GM23338 (cell line): ENCODE measurements at places on chromosomes 16 and 17. TPM values are rescaled to one million over a fixed set of nuclear protein-coding genes. Genes with fewer than 3 reads are reported as not detected.

The PRAC1 gene
- not detected in 2 replicates for total RNA-seq

The MT1F gene
- 7.3 and 7.4 TPM in 2 replicates for total RNA-seq

The MPV17L gene
- 8.0 and 11.7 TPM in 2 replicates for total RNA-seq

The RNF157 gene
- 11.7 and 13.8 TPM in 2 replicates for total RNA-seq

The ATP2A1 gene
- total RNA-seq, result 0.08 and 0.73 TPM in 2 replicates

The CACNG5 gene
- total RNA-seq, result 2.7 and 3.3 TPM in 2 replicates

DNA sequence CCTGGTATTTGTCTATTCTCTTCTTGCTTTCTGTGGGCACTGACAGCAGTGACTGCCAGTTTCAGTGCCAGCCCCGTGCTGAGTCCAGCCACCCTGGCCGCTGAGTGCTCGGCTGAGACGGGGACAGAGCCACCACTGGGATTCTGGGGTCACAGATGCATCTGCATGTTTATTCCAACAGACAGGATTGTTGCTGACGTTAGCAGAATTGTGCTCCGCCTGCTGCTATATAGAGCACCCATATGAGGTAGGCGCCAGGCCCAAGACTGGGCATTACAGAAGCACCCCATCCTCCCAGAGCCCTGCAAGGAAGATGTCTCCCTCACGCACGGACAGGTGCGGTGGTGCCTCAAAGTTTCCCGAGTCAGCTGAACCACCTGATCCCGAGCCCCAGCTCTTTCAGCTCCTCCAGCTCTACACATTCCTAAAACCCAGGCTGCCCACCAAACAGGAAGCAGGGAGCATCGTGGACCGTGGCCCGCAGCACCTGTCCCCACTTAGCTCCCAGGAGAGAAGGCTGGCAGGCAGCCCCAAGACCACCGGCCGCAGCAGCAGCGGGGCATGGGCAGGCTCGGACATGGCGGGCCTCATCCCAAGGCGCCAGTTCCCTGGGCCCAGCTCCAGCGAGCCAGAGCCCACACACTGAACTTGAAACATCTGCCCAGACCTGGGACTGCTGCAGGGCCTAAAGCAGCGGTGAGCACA lies 44.9 kb upstream of the RASD1 start:
- H3K27me3 ChIP-seq, result no peaks in the 10 kb centered on the region
- H3K4me3 ChIP-seq, result no peak overlapping the region
- no peak overlapping the region for H3K27ac ChIP-seq

DNA sequence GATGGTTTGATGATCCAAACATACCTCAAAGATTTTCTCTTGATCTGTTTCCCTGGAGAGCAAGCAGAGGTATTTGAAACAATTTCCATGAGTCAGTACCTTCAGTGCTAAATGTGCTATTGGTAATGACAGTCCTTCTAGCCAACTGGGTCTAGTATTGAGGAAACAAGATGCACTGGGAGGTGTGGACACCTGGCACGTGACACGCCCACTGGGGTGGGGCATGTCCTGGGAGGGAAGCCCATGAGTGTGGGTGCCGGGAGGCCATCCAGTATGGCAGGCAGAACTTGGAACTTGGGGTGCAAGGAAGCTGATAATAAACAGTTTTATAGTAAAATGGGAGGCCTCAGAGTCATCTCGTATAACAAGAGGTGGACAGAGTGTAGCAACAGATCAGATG lies 17.9 kb upstream of the AKAP1 start:
- no peak overlapping the region for H3K4me3 ChIP-seq
- no peaks in the 10 kb centered on the region for H3K36me3 ChIP-seq
- H3K27ac ChIP-seq, result no peak overlapping the region
- no peaks in the 10 kb centered on the region for H3K27me3 ChIP-seq
- DNase-seq, result no peak
- H3K4me1 ChIP-seq, result peaks cover 11% of the 10 kb centered on the region

DNA sequence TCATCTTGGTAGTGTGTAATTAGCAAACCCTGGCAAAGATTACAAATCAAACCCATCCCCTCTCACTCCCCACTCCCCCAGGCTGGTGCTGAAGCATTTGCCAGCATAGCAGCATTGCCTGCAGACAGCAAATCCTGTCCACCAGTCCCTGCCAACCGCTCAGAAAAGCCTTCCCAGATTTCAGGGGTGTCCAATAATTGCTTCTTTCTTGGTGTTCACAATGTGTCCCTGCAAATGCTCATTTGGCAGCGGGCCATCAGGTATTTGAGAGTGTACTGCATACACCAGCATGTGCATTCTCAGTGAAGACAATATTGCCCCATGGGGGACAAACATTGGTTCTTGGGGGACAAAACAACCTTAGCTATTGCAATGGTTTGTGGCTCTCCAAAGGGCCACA lies 28.2 kb downstream of the ORC6 start:
- H3K36me3 ChIP-seq, result no peaks in the 10 kb centered on the region
- no peak overlapping the region for H3K4me3 ChIP-seq
- H3K4me1 ChIP-seq, result no peaks in the 10 kb centered on the region

DNA sequence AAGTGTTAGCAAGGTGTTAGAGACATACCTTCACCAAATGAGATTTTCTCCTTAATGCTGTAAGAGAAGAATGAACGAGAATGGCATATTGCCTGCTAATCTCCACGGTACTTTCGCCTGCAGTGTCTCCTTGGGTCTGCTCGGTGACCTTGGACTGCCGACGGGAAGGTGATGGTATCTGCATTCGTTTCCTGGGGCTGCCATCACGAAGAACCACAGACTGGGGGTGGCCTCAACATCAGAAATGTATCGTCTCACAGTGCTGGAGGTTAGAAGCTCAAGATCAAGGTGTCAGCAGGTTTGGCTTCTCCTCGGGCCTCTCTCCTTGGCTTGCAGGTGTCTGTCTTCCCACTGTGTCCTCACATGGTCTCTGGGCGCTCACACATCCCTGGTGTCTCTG lies 86.3 kb upstream of the TNRC6C start:
- H3K27me3 ChIP-seq, result no peaks in the 10 kb centered on the region
- H3K27ac ChIP-seq, result no peak overlapping the region
- no peak overlapping the region for H3K4me3 ChIP-seq
- H3K4me1 ChIP-seq, result 0 out of 2 replicates have a peak, but pooled peaks cover 5% of the 10 kb centered on the region
- no peaks in the 10 kb centered on the region for H3K36me3 ChIP-seq

DNA sequence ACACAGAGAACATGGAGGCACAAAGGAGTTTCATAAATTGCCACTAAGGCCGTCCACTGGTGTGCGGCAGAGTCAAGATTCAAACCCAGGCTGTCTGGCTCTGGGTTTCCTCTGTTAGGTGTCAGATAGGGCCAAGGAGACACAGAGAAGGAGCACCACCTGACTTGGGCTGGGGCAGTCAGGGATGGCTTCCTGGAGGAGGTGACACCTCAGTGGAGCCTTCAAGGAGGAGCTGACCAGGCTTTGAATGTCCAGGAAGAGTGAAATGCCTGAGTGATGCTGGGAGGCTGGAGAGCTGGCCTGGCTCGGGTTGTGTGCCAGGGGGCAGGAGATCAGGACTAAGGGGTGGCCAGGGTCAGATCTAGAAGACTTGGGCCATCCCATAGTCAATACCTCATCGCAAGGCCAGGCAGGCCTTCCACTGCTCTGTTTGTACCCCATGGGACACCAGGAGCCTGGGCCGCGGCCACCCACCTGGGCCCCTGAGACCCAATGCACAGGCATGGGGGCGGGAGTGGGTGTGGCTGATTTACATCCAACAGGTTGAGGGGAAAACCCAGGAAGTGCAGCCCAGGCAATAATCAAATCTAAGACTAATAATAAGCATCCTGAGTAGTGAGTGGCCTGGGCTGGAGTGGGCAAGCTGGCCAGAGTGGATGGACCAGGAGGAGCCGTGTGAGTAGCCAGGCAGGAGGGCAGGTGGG lies 73.7 kb downstream of the USP22 start:
- no peak overlapping the region for H3K27ac ChIP-seq
- H3K4me1 ChIP-seq, result peaks cover 9% of the 10 kb centered on the region; the same call in 1 of the 2 replicates
- no peak for DNase-seq
- H3K27me3 ChIP-seq, result no peaks in the 10 kb centered on the region
- H3K4me3 ChIP-seq, result no peak overlapping the region

DNA sequence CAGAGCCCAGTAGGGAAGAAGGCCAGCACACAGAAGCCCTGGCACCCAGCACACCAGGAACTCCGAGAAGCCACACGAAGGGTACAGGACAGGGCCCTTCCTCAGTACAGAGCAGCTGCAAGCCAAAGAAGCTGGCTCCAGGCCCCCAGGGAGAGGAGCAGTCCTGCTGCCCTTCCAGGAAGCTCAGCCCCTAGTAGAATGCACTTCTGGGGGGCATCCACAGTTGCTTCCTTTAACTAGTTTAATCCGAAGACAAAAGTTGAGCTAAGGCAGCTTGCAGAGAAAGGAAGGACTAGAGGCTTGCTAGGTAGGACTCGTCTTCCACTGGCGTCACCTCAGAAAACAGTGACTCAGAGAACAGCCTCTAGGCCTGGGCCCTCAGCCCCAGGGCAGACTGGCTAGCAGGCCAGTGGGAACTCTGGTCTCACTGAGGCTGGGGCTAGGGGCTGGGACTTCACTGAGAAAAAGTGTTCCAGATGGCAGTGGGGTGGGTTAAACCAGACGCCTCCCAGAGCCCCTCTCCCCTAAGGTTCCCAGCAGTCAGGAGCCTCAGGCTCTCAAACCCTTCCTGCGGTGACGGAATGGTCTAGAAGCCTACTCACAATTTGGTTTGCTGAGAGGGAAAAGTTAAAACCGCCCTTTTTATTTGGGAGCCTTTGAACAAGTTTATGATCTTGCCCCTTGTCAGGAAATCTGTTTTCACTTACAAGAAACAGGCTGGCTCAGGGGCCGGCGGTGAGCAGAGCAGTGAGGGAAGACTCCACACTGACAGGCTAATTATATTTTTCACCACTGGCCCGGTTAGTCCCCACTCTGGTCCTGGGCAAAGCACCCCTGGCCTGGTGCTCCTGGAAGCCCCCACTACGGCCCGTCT lies 41.4 kb downstream of the ACTG1 start:
- H3K36me3 ChIP-seq, result no peaks in the 10 kb centered on the region
- H3K4me1 ChIP-seq, result no peaks in the 10 kb centered on the region
- no peaks in the 10 kb centered on the region for H3K27me3 ChIP-seq

DNA sequence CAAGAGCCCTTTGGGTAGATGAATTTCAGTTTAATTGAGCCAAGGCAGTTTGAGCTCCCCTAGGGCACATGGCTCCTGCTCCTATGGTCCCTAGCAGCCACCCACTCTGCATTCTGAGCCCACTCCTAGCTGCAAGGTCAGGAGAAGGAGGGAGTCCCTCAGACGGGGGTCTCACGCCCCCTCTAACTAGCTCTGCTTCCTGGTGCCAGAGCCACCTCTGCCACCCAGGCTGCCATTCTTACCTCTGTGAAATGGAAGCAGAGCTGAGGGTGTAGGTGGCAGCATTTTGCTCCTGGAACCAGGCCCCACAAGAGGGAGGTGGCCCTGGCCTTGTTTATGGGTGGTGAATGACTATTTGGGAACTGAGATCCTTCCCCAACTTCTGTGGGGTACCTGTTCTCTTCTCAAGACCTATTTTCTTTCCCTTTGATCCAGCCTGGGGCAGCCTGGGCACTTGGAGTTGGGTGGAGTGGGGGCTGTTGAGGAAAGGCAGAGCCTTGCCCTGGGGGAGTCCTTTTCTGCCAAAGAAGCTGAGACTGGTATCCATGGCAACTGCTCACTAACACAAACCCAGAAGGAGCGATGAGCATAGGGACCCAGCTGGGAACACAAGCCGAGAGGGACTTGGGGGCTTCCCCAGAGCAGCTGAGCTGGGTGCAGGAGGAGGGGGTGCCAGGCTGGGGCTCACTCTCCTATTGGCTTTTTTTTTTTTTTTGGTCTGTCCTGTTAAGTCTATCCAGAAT lies 4.8 kb downstream of the SPNS2 start:
- H3K4me1 ChIP-seq, result peaks cover 4% of the 10 kb centered on the region; the same call in 1 of the 2 replicates
- DNase-seq, result no peak
- no peak overlapping the region for H3K4me3 ChIP-seq
- no peaks in the 10 kb centered on the region for H3K36me3 ChIP-seq

DNA sequence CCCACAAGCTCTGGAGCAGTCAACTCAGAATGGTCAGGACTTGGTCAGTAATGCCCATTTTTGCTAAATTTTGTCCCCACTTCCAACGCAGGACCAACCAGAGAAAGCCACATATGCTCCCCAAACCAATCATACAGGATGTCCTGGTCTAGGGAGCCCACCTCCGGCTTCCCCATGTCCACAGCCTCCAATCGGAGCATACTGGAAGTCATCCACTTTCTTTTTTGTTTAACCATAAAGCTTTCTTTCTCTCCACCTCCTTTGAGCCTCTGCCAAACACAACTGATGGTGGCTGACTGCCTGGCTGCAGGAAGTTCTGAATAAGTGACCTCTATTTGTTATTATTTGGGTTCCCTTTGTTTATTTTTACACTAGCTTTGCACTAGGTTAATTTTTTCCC lies 549.1 kb downstream of the WWOX start:
- H3K27ac ChIP-seq, result no peak overlapping the region
- peaks cover 3% of the 10 kb centered on the region; the same call in 1 of the 2 replicates for H3K4me1 ChIP-seq
- no peak for DNase-seq
- H3K36me3 ChIP-seq, result no peaks in the 10 kb centered on the region
- no peaks in the 10 kb centered on the region for H3K27me3 ChIP-seq
- no peak overlapping the region for H3K4me3 ChIP-seq

- no peak for DNase-seq
- no peaks in the 10 kb centered on the region for H3K27me3 ChIP-seq
- no peak overlapping the region for H3K27ac ChIP-seq
These were observed 120.9 kb downstream of the UTP18 start for GRCh38 chr17:51381262-51381661.

- no peak for DNase-seq
- H3K36me3 ChIP-seq, result no peaks in the 10 kb centered on the region
- no peaks in the 10 kb centered on the region for H3K27me3 ChIP-seq
- no peak overlapping the region for H3K4me3 ChIP-seq
These were observed 38.1 kb downstream of the CMC2 start for GRCh38 chr16:80968386-80969113.
